T-helper 2 cell treated with Interferon-gamma antibody and Interleukin-4, amounts not matched to agents 5 μg/mL and 100 μg/mL, for 36 hours (primary cell): ENCODE measurements at places on chromosomes 13 and 19.

- no peak for DNase-seq
Measured at GRCh38 chr19:43572171-43572588, 3.1 kb downstream of the XRCC1 start.

DNA sequence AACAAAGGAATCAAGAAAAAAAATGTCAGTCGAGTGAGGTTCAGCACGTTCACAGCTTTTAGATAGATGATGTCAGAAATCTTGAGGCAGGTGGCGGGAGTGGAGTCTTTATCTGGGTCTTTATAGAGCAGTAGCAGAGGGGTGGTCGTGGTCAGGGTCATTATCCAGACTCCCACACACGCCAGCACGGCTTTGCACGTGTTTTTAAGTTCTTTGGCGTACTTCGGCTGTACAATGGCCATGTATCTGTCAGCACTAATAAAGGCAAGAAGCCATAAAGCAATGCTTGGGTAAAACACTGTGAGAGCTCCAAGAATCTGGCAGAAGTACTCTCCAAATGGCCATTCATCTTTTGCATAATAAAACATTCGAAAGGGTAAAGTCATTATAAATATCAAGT is 2.9 kb downstream of the GPR18 start:
- no peak for DNase-seq

DNA sequence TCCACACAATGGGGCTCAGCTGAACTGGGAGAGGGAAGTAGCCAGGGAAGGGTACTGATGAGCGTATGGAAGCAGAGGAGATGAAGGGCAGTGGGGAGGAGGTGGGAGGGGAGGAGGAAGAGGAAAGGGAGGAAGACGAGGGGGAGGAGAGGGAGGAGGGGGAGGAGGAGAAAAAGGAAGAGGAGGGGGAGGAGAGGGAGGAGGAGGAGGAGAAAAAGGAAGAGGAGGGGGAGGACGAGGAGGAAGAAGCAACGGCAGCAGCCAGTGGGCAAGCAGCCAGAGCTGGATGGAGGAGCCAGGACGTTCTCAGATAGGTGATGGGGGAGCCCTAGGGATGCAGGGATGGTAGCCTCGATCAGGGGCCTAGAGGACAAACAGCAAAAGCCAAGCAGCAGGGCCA is 5.6 kb downstream of the CERS4 start:
- DNase-seq, result no peak

DNA sequence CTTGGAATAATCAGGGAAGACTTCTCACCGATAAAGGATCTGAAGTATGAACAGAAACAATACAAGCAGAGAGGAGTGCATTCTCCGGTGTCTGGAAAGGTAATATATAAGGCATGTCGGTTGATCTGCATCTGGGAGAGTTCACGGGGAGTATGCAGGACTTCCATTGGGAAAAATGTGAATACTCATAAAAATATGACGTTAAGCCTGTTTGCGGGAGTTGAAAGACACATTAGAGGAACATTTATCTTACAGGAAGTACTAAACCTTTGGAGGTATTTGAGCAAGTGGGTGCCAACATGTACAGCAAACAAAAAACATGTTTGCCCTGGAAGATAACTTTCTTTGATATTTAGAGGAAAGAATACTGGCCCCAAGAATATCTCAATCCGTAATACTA is 286.8 kb downstream of the SLITRK6 start:
- DNase-seq, result no peak

GRCh38 chr19:49085868-49086232 is 599 bp downstream of the SNRNP70 start:
- no peak for DNase-seq

DNA sequence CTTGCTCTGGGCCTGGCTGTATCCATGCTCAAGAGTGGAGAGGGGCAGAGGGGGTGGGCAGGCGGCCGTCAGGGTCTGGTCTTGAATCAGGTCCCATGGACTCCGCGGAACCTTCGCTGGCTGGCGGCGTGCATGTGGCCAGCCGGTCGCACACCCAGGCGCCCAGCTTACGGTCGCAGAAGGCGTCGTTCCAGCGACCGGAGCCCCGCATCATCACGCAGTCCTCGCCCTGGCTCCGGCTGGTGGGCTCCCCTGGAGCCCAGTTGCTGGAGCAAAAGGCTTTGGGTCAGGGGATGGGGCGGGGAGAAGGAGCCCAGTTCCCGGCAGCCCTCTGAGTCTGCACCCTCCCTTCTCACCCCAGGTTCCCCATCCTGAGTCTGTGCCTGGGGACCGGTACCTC is 8.5 kb downstream of the TRAPPC5 start:
- DNase-seq, result no peak

DNA sequence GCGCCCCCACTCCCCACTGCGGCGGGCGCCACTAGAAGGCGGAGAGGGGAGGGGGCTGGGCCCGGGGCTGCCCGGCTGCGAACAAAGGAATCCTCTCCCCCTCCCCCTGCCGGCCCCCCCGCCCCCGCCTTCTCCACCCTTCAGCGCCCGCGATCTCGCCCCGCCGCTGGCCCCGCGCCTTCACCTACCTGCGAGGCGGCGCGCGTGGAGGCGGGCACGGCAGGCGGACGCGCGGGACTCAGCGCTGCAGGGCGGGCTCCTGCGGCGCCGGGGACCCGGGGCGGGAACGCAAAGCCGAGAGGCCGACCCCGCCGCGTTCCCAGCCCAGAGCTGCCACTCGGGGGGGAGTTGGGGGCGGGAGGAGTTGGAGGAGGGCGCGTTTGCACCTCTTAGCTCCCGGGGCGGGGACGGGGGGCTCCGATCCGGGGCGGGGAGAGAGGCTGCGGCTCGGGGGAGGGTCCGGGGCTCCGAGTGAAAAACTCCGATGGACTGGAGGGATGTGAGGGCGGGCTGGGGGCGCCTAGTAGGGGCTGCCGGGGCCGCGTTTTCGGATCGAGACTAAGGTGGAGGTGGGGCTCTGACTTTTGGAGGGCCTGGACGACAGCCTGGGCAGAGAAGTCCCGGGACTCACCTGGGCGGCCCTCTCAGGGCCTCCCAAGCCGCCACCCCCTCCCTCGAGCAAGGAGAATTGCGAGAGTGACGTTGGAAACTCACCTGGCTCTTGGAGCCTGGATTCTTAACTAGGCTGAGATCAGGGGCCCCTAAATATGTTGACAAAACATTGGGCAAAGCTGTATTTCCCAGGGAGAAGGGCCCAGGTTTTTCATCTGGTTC is at the start of gene FBN3:
TSS of gene FBN3 (minus strand) at position 332 of the 834 bp plus-strand sequence. CDS start 2,112 bp downstream, outside the sequence.
- DNase-seq, result no peak

DNA sequence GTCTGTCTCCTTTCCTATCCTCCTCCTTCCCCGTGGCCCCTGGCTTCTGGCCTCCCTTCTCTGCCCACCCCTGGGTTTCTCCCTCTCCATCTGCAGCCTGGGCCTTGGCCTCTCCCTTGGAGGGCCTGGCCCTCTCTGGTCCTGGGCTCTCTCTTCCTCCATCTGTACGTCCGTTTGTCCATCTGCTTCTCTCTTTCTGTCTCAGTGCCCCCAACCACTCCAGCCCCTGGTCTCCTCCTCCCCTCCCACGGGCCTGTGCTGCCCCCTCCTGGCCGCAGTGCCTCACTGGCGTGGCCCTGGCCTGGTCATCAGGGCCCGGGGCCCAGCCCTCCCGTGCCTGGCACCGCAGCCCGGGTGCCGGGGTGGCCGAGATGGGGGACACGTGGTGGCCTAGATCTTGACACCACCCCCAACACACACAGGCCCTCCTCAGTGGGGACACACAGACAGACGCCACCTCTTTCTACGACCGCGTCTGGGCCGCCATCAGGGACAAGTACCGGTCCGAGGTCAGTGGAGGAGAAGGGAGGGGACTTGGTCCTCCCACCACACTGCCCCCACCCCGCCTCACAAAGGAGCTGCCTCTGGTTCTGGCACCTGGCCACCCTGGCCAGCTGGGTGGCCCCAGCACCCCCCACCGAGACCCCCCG is 11.3 kb downstream of the PRKCSH start:
- DNase-seq, result no peak

- DNase-seq, result no peak
Measured at GRCh38 chr13:101490406-101491015, 38.0 kb downstream of the ITGBL1 start.

DNA sequence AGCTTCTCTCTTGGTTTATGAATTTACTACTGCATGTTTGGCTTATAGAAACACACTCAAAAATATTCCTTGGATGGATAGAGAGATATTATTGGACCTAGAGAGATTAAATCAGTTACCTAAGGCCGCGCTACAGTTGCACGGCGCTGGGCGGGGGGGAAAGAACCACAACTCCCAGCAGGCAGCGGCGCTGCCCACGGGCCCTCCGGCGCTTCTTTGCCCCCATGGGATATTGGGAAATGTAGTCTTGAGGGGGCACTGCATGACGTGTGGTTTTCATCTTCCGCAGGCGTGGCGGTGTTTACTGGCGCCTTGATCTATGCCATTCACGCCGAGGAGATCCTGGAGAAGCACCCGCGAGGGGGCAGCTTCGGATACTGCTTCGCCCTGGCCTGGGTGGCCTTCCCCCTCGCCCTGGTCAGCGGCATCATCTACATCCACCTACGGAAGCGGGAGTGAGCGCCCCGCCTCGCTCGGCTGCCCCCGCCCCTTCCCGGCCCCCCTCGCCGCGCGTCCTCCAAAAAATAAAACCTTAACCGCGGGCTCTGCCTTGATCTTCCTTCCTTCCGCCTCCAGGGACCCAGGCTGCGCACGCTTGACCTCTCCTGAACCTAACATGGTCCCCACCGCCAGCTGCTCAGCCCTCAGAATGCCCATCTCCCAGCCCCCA is 4.8 kb downstream of the EMP3 start:
- peak; percentile 80 for DNase-seq

GRCh38 chr13:106498158-106498557 is 37.3 kb downstream of the EFNB2 start:
- DNase-seq, result no peak

GRCh38 chr19:11142528-11143171 is 12.9 kb downstream of the SPC24 start:
- no peak for DNase-seq

- no peak for DNase-seq
Measured at GRCh38 chr19:17127671-17128070, 52.1 kb downstream of the MYO9B start.

- DNase-seq, result no peak
Measured at GRCh38 chr13:88601949-88602348, 930.8 kb downstream of the SLITRK5 start.

- DNase-seq, result no peak
Measured at GRCh38 chr13:44117351-44117750, 237.6 kb downstream of the LACC1 start.

GRCh38 chr19:19033426-19034203 is at the start of the genes ARMC6 and SUGP2:
ARMC6 (plus strand) TSS chr19:19033603; CDS start chr19:19034210, 607 bp downstream.
SUGP2 (minus strand) TSS chr19:19033517; CDS start chr19:19031071, 2,446 bp downstream.
- peak; percentile 91 for DNase-seq

GRCh38 chr13:43431290-43431716 is 355.5 kb downstream of the ENOX1 start:
- DNase-seq, result no peak

DNA sequence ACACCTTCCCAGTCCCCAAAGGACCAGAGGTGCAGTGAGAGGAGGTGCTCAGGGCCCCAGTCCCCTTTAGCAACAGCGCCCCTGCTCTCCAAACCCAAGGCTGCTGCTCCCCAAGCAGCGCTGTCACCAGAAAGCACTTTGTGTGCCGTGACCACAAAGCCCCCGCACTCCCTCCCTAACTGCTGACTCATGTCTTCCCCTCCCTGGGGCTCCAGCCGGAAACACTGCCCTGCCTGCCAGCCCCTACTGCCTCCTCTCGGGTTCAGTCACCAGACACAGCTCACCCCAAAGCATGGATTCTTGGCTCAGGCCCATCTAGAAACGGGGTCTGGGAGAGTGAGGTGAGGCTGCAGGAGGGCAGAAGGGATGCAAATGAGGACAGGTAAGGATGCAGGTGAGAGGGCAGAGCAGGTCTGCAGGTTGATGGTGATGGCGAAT is 4.9 kb upstream of the TNFSF14 start:
- DNase-seq, result peak; percentile 96

DNA sequence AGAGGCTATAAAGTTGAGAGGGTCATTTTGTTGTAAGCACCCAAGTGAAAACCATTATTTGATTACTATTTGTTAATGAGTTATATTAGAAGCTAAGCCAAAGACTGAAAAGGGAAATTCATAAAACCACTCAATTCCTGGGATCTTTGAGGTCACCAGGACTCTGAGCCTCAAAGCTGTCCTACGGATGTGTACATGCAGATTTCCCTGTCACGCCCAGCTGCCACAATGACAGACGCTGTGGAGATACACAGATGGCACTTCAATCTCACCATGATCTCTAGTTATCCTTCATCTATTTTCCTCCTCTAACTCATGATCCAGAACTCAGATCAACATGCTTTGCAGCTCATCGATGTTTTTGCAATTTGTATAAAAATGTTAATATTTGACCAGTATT is 403.5 kb upstream of the MIR17HG start:
- no peak for DNase-seq

GRCh38 chr13:100940658-100941057 is 266.1 kb upstream of the TMTC4 start:
- no peak for DNase-seq

GRCh38 chr13:33328701-33329100 is 43.1 kb upstream of the STARD13 start:
- DNase-seq, result no peak

DNA sequence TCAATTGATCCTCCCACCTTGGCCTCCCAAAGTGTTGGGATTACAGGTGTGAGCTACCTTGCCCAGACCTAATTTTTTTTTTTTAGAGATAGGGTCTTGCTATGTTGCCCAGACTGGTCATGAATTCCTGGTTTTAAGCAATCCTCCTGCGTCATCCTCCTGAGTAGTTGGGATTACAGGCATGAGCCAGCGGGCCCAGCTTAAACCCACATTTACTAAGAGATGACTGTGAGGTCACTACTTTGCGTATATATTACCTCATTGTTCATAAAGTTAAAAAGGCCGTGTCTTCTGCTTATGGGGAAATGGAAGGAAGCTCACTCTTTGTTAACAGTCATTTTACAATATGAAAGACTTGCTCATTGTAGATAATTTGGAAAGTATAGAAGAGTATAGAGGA is 39.6 kb upstream of the C1QTNF9 start:
- DNase-seq, result no peak

DNA sequence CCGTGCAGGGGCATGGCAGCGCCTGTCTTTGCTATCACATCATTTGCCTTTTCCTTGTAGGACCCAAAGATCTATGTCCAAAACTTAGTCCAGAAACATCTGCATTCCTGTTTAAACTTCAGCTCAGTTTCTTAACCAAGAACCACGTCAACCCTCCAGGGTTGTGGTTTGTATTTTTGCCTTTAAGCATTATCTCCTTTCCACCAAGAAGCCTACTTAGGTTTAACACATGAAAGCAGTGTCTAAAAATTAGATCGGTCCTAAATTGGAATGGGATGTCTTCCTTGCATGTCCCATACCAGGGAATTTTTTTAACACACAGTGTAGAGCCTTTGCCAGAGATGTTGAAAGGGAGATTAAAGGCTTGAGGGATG is 38.8 kb downstream of the DHRS12 start:
- DNase-seq, result no peak
